ENCODE measurements at places on chromosomes 2 and 18.

DNA sequence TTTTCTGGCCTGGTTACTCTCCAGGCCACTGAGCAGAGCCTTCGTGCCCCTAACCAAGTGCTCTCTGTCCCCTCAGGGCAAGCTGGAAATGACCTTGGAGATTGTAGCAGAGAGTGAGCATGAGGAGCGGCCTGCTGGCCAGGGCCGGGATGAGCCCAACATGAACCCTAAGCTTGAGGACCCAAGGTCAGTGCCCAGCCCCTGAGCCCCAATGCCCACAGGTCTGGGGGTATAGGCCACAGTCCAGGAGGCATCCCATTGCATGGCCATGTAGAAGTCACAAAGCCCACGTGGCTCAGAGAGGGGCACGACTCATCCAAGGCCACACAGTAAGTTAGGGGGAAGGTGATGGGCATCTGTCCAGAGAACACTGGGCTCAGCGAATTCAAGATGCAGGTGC, 227.6 kb downstream of the DYSF start:
- DNase-seq: no peak

- no peak for DNase-seq
These were observed at the start of gene HOXD3 for GRCh38 chr2:176156807-176157498. TSS of gene HOXD3 (plus strand) at chr2:176157307. CDS start at chr2:176169115, 11,808 bp downstream.

DNA sequence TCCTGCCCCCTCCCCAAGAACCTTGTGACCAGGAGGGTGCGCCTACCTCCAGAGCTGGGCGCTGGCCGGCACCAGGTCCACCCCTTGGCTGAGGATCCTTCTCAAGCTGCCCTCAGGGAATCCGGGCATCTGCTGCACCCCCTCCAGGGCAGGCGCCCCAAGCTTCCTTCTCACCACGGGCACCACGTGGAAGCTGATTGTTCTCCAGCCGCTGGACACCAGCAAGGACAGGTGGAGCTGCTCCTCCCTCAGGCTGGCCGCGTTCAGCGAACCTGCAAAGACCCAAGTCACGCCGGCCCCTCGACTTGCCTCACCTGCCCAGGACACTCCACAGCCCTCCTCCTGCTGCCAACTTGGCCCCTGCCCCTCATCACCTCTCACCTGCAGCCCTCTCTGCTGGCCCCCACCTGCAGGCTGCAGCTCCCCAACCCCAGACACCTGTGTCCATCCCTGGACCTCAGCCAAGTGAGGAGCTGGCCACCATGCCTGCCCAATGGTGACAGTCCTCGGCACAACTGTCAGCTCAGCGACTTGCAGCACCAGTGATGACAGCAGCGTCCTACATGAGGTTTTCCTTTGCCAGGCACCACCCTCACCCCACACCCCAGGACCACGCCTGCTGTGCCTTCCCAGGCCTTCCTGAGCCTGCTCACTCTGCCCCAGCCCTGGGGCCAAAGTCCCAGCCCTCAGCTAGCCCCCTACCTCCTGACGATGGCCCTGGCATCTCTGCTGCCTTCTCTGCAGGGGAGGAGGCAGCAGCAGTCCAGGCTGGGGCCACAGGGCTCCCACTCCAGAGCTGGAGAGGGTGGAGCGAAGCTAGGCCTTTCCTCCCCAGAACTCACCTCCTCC, 4.2 kb downstream of the MAB21L4 start:
- no peak for DNase-seq

DNA sequence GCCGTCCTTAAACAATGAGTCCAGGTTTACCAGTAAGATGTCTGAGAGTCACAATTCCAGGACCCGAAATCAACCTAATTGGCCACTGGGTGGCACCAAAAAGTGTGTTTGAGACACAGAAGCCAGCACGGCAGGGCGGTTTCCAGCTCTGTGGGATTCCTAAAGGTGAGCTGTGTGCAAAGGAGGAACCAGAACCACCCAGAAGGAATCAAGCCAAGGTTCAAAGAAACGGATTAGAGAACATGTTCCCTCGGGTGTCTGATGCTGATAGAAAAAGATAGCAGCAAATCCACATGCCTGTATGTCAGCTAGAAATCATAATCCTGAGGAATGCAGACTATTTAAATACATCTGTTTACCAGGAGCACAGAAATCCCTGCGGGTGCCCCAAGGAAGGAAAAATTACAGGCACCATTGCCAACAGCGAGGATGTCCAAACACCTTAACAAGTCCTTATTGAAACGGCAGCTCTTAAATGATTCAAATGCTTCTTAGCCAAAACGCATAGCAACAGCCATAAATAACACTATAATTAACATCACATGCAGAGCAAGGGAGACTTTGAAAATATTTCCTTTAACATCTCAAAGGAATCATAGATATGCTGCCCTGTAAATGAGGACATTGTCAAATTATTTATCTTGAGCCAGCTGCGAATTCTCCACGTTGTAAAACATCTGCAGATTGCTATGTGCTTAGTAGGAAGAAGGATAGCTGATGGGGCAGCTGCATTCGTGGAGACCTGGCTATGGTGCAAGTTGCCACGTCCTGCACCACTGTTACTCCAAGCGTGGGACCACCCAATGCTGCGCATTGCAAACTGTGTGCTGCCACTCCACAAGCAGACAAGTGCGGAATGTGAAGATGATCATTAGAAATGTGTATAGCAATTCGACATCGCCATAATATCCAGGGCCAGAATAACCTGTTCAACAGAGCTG, 318.7 kb upstream of the NCKAP5 start:
- DNase-seq: peak; percentile 79

DNA sequence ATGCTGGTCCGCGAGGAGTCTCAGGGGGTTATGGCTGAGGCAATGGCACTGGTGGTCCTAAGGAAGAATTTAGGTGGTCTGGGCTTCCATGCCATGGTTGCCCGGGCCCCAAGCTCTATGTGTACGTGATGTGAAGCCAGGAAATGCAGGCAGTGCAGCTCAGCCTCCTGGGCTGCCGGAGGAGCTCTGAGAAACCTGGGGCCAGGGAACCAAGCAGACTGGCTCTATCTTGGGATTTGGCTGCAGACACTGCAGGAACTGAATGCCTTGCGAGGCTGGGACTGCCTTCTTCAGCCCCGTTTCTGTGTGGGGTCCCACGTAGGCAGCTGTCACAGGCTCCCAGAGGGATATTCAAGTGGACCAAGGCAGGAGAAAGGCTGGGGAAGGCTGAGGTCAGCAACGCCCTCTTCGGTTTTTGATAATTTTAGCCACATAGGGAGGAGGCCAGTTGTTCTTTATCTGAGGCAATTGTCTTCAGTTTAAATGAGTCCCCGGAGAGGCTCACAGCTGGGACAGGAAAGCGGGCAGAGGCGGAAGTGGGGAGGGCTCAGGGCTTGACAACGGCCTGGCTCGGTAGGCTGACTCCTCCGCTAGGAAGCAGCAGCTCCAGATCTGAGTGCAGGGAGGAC, 77.7 kb downstream of the RHOB start:
- DNase-seq: no peak

GRCh38 chr2:205868773-205869333, 186.6 kb downstream of the NRP2 start:
- DNase-seq: no peak

- no peak for DNase-seq
These were observed 13.6 kb downstream of the AQP12A start for GRCh38 chr2:240705204-240705791.

DNA sequence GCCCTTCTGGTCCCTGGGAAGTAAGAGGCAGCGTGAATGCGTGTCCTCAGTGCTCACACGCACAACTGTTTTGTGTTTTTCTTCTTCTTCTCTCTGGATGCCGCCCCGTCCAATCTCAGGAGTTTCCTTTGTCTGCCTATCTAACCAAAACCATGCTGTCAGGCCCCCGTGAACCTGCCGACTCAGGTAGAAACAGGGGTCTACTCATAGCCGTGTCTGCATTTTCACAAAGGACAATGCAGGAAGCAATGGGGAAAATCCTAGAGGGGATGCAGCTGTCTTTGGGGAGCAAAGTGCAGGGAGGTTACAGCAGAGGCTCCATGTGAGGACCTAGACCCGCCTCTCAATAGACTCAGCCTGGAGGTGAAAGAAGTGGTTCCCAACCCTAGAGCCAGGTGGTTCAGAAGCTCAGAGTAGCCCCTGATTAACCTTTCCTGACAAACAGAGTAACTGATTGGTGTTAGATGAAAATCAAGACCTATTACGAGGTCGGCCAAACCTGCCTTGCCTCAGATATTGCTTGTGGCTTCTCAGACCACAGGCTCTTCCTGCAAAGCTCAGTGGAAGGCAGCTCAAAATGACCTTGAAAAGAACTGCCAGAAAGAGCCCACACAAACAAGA, 49.3 kb downstream of the CD226 start:
- DNase-seq: no peak

DNA sequence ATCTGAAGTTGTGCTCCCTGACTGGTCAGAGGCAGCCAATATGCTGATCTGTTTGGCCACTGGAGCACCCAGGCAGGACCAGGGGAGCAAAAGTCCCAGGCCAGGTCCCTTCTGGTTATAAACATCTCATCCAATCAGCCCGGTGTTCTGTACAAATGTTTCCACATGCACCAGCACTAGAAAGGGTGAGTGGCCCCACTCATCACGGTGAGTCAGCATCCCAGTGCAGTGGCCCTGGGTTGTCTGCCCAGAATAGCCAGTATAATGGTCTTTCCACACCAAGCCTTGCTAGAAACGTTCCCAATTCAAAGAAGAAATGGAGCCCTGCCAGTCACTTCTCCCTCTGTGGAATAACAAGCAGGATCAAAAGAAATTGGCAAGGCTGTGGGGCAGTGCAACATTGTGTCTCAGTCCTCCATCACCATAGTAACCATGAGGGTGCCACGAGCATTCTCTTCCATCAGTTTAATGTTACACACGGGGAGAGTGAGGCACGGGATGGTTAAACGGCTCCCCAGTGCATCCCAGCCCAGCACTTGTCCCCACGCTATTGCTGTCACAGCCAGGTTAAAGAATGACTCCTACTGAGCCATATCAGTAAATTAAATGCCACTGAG, 174.9 kb downstream of the SEPTIN10 start:
- no peak for DNase-seq

DNA sequence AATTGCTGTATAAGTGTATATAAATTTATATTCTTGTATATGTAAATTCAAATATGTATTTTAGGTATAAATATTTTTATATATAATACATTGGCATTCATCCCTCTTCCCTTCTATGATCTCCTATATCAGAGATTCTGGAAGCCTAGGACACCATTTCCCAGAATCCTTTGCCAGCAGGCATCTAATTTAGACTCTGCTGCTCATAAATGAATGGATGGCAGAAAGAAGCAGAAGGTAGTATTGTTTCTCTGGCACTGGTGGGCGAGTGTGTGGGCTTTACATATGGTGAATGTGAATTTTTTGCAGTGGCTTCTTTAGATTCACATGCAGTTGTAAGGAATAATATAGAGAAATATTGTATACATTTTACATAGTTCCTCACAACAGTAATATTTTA, 215.2 kb upstream of the THSD7B start:
- DNase-seq: no peak

GRCh38 chr2:188893972-188894371, 80.2 kb upstream of the COL3A1 start:
- DNase-seq: no peak

GRCh38 chr18:22643731-22644130, 226.0 kb upstream of the CTAGE1 start:
- no peak for DNase-seq

DNA sequence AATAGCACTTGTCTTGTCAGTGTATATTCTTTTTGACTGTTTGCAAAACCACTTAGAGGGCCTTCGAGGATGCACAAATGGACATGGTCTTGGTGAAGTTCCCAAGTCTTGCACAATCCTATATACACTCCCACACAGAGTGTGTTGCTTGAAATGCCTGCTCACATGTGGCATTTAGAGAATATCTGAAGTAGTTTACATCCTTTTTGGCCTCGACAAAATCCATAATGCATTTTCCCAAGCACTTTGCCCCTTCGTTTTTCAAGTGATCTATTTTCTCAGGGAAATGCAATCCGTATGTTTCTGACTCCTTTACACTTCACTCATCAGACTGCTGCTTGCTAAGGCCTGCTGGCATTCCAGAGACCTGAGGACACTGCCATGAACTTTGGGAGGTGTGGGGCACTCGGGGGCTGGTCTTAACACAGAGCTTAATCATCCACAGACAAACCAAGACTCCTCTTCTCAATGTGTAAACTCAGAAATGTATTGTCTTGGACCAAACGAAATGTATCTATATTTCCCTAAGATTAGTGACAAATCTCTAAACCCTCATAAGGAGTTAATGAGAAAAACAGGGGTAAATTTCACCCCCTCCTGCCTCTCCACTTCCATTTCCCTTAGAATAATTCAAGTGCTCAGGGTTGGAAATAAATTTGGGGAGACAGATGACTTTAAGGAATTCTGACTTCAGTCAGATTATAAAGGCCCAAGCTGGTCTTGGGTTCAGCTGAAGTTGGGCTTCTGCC, 219.3 kb upstream of the APCDD1 start:
- no peak for DNase-seq

DNA sequence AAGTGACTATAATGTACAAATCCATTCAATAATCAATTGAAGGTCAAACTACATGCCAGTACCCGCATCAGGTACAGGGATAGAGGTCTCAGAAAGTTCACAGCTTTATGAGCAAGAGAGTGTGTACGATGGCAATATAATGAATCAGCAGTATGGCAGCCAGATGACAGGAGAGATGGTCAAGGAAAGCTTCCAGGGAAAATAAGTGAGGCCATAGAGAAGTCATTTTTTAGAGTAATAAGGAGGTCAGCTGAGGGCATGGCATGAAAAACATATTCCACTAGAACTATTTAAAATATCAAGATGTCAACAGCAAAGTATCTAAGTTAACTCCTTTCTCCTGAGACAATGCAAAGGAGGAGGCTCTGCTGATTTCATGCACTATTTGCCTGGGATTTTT, 108.0 kb downstream of the SLC8A1 start:
- DNase-seq: peak; percentile 60

- DNase-seq: no peak
These were observed 21.9 kb upstream of the MCFD2 start for GRCh38 chr2:46937471-46937901.

DNA sequence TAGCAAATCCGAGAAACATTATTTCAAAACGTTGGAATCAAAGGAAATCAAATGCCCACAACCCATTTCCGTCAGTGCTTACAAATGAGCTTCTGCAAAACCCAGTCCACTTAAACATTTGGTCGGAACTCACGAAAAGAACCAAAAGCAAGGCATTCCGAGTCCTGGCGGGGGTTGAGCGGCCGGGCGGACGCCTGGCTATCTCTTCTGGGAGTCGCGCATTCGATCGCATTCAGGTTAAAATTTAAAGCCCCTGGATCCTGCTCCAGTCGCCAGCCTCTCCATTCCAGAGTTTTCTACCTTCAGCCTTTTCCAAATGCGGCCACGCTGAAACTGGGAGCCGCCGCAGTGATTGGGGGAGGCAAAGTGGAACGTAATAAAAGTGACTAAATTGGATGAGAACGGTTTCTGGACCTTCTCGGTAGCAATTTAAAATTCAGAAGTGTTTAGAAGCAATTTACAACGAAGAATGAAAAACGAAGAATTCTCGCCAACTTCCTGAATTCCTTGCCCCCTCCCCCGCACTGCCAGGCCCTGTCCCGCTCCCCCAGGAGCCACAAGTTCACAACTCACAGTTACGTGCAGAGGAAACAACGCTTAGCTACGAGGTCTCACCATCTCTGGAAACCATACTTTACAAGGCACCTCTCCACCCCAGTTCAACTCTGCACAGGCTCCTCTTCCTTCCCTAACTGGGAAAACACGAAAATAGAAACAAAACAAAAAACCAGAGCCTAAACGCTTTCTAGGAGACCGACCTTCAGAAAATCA, 1.7 kb upstream of the GATA6 start:
- no peak for DNase-seq

- DNase-seq: no peak
These were observed 9.0 kb upstream of the SPAG16 start for GRCh38 chr2:213275265-213275664.

- DNase-seq: no peak
These were observed 605.2 kb upstream of the ID2 start for GRCh38 chr2:8076448-8077342.

All from amniotic stem cell (primary cell).